ENCODE measurements at places on chromosomes 6 and 20.

GRCh38 chr6:149948011-149948410 lies 6.2 kb downstream of the ULBP2 start:
- no peak for DNase-seq

- DNase-seq, result no peak
Observed at GRCh38 chr6:34517461-34517881, 38.7 kb downstream of the SPDEF start.

GRCh38 chr6:141258516-141258915 lies 874.2 kb upstream of the GJE1 start:
- DNase-seq, result no peak

GRCh38 chr6:80566361-80566760 lies 459.9 kb downstream of the BCKDHB start:
- no peak for DNase-seq

- no peak for DNase-seq
Observed at GRCh38 chr6:89559487-89559886, 79.1 kb downstream of the LYRM2 start.

Data from NCI-H1694 treated with DMSO at 0.1 percent for 48 hours (cell line).